Neural progenitor cell (in vitro differentiated cells): ENCODE measurements at places on chromosomes 7 and 10. TPM values are rescaled to one million over a fixed set of nuclear protein-coding genes. Genes with fewer than 3 reads are reported as not detected.
A peak's percentile ranks its signal among the peaks of the same experiment; 100 is the strongest.

- no peak for DNase-seq
Observed at GRCh38 chr10:71087622-71088021, 124.7 kb upstream of the UNC5B start.

- no peak for DNase-seq
Observed at GRCh38 chr10:95456516-95456915, 104.7 kb downstream of the SORBS1 start.

GRCh38 chr7:95596198-95597063, at the start of gene PDK4:
Gene PDK4 (minus strand): TSS chr7:95596516. CDS start chr7:95596293, 223 bp downstream.
- DNase-seq: peak; percentile 67

DNA sequence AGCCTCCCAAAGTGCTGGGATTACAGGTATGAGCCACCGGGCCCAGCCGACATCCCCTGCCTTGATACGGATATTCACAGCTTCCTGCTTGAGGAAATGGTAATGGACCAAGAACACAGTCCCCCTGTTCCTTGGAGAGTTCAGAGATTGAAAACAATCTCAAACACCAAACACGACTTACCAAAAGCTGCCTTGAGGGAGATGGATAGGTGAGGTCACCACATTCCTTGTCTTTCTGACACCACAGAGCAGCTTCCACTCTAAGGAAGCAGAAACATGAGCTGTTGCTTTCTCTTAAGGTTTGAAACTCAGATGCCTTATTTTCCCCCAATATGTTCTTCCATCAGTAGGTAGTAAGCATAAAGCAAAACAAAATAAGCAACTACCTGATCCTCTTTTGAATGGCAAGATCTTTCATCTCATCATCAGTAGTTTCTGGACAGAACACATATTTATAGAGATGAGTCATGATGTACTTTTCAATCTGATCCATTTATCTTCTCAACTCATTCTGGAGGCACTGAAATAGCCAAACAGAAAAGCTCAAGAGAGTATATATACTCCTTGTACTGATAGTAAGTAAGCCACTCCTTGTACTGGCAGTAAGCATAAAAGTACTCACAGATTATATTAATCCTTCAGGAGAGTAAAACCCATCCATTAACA, 199.1 kb upstream of the KCTD7 start:
- no peak for DNase-seq

DNA sequence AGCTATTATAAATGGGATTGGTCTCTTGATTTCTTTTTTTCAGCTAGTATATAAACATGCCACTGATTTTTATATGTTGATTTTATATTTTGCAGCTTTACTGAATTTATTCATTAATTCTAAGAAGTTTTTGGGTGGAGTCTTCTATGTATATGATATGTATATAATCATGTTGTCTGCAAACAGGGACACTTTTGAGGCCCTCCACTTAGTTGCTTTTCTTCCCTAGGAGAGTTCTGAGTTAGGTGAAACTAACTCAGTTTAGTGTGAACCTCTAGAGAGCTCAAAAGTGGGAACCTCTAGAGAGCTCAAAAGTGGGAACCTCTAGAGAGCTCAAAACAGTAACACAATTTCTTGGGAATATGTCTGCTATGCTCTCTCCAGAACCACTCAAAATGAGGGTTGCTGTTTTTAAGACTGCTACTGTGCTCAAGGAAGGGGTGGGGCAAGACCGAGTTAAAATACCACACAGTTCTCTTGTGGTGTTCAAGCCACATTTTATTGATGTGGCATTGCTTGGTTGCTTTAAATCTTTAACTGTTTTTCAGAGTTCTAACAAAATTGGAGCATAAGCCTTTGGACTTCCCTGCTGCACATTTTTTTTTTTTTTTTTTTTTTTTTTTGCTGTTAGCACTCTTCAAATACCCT, 13.2 kb downstream of the CCDC7 start:
- no peak for DNase-seq

GRCh38 chr7:40810274-40810673, 675.5 kb downstream of the SUGCT start:
- DNase-seq: no peak

- DNase-seq: no peak
Observed at GRCh38 chr7:3942816-3943745, 642.0 kb downstream of the SDK1 start.

- no peak for DNase-seq
Observed at GRCh38 chr10:132870426-132870825, 71.9 kb downstream of the CFAP46 start.

GRCh38 chr10:6578795-6579182, 1.3 kb downstream of the PRKCQ start:
- no peak for DNase-seq

GRCh38 chr7:4948402-4948801, 10.6 kb downstream of the MMD2 start:
- DNase-seq: no peak

DNA sequence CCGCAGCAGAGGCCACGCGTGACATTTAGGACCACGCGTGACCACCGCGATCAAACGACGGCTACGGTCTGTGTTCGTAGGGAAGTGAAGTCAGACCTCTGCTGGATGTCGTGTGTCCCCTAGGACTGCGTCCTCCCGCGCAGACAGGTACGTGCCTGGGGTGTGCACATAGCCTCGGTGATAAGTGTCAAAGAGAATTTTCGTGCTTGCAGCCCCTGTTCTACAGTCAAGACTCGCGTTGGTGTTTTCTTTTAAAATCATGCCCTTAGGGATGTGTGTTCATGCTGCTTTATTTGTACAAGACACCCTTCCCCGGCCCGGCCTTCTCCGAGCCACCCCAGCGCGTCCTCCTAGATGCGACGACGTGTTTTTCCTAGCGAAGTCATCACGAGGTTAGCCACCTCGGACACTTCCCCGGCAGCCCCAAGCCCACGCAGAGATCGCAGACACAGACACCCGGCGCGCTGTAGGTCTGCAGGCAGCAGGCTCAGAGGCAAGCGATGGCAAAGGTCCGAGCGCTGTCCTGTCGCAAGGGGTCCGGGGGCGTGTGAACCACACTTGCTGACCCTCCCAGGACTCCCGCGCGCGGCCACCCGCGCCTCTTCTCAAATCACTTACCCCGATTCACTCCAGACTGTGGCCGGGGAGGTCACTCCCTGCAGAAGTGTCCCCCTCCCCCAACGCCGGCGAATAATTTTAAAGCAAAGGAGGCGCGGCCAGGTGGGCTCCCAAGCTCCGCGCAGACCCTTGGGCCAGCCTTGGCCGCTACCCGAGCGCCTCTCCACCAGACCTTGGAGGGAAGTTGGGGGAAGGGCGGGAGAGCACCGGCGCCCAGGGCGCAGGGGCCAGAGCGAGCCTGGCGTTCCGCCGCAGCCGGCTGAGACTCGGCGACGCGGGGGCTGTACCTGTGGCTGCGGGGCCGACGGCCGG, 552 bp downstream of the MKX start:
- DNase-seq: peak; percentile 48

Gene CRYGN
- 1.1 TPM in 1 of 2 replicates, not detected in the other for total RNA-seq

Gene IGFBP1
- total RNA-seq: 0.69 TPM in 1 of 2 replicates, not detected in the other

Gene ADCY1
- total RNA-seq: 7.4 and 8.5 TPM in 2 replicates
